HL-60 (cell line): ENCODE measurements at places on chromosomes 4 and X.

GRCh38 chr4:102345795-102346100, 466 bp upstream of the SLC39A8 start:
- DNase-seq: no peak

DNA sequence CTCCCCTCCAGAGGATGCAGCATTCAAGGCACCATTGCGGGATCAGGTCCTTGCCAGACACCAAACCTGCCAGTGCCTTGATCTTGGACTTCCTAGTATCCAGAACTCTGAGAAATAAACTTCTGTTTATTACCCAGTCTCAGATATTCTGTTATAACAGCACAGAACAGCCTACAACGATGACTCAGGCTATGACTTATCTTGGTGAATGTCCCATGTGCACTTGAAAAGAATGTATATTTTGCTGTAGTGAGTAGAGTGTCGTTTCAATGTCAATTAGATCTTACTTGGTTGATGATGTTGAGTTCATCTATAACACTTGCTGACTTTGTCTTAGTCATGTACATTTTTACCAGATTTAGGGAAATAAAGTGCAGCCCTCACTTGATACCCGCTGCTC, 34.5 kb upstream of the PGRMC1 start:
- DNase-seq: no peak

- no peak for DNase-seq
Observed at GRCh38 chr4:87327136-87327535, 4.5 kb upstream of the HSD17B13 start.

DNA sequence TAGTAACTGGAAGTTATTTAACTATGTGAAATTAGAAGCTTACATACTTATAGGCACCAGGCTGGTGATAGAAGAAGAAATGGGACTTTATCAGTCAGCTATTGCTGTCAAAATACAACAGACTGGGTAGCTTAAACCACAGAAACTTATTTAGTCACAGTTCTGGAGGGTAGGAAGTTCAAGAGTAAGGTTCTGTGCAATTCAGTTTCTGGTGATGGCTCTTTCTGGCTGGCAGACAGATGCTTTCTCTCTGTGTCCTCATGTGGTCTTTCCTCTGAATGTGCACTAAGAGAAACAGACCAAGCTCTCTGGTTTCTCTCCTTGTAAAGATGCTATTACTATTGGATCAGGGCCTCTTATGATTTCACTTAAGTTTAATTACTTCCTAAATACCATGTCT, 92.1 kb upstream of the ANKRD50 start:
- DNase-seq: no peak

DNA sequence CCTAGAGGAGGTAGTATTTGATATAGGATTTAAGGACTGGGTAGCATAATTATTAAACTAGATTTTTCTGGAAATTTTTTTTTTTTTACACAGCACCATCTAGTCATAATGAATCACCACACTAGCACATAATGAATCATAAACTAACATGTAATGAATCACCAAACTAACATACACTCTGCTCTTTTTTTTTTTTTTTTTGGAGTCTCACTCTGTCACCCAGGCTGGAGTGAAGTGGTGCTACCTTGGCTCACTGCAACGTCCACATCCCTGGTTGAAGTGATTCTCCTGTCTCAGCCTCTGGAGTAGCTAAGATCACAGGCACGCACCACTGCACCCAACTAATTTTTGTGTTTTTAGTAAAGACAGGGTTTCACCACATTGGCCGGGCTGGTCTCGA, 92.5 kb downstream of the FAM13A start:
- DNase-seq: no peak

DNA sequence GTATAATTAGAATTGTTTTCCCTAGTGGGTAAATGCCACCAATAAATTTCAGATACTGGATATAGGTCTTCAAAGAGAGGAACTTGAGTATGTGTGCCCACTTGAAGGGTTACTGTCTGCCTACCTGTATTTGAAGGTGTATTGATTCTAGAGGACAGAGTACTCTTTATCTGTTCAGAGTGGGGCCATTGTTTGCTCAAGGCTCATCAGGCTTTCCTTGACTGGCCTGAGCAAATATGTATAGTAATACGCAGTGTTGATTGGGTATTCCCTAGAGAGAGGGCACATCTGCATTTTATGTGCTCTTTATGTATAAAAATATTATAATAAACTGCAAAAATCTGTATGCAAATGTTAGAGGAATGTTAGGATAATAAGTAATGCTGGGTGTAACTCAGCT, 23.7 kb downstream of the RP2 start:
- no peak for DNase-seq

DNA sequence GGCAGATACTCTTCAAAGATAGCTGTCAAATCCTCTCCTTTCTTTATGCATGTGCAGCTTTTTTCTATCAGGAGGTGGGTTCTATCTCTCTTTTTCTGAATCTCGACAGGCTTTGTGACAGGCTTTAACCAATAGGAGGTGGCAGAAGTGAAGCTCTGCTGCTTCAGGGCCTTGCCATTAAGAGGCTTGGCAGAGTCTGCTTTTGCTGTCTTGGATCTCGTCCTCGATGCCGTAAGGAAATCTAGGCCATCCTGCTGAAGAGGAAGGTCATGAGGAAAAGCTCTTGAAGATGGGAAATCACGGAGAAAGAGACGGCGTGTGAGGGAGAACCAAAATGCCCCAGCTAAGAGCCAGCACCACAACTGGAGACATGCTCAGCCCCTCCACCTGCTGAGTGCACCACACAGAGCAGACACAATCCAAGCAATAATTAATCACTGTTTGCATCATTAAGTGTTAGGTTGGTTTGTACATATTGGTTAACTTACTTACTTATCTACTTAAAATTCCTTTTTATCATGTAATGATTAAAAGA, 92.2 kb downstream of the DDIT4L start:
- DNase-seq: no peak

DNA sequence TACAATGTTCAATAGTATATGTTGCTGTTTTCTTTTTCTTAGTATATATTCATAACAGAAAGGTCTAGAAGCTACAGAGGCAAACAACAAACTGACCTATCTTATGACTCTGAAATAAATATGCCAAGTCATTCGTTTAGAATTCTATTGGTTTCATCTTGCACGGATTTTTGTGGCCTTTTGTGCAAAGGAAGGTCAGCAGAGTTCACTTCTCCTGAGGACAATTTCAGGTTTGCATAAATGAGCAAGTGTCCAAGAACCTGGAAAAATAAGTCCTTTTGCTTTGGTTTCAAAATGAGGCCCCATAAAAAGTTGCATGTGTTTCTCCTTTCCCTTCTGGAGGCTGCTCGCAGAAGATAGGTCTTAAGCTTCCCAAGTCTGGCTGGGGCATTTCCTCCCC, 156.9 kb downstream of the APBB2 start:
- DNase-seq: no peak

DNA sequence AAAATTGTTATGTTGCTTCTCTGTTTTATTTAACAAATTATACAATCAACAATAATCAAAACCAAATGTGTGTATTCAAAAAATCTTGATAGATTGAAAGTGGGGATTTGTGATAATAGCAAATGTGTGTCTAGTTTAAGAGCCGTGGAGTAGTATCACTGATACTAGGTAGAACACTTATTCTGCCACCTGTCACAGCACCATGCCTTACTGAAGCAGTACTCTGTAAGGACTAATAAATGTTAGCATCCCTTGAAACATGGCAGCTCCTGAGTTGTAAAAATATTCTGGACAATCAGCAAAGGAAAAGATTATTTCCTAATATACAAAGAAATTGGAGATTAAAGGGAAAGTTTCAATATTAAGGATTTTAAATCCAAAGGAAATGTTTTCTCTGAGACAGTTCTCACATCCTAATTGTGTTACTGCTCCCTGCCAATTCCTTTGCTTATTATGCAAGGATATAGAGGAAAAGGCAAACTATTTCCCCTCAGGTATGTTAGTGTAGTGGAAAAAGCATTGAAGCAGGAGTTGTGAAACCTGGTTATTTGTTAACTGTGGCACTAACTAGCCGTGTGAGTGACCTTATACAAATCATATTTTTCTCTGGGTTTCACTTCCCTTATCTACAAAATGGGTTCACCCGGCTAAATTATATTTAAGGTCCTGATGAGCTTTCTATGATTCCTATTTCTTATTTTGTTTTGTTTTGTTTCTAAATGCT, 303.1 kb downstream of the ARHGAP24 start:
- no peak for DNase-seq

DNA sequence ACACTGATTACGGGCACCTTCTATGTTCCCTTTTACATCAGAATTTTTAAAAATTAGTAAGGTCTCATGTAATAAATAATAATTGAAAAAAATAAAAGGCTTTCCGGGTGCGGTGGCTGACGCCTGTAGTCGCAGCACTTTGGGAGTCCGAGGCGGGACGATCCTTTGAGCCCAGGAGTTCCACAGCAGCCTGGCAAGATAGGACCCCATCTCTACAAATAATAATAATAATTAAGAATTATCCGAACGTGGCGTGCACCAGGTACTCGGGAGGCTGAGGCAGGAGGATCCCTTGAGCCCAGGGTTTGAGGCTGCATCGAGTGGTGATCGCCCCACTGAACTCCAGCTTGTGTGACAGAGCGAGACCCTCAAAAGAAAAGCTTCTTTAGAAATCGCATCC, 771 bp upstream of the LAMTOR3 start:
- no peak for DNase-seq

DNA sequence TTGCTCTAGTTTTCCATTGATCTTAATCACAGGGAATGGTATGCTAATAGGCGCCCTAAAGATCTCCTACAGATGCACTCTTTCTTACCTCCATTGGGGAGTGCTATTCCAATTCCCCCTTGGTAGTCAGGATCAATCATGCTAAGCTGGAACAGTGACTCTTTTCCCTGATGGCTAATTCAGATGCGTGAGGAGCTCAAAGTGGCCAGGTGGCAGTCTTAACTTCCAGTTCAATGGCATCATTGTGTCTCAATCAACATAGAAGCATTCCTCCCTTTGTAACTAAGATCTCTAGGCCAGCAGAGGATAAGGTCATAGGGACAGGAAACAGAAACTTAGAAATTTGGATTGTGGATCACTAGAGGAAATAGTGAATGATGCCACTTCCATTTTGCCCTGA, 216.8 kb downstream of the GRID2 start:
- DNase-seq: no peak
